Anterior cingulate cortex (tissue), 58 donors: ENCODE measurements at places on chromosomes 4 and X.

- no peak for DNase-seq
These were observed 19.2 kb downstream of the SH3RF1 start for GRCh38 chr4:169251291-169252235.

- no peak for DNase-seq
These were observed 45.0 kb upstream of the IL13RA1 start for GRCh38 chrX:118682258-118683014.

- DNase-seq, result no peak
These were observed 21.3 kb upstream of the PDGFC start for GRCh38 chr4:156992943-156993342.

DNA sequence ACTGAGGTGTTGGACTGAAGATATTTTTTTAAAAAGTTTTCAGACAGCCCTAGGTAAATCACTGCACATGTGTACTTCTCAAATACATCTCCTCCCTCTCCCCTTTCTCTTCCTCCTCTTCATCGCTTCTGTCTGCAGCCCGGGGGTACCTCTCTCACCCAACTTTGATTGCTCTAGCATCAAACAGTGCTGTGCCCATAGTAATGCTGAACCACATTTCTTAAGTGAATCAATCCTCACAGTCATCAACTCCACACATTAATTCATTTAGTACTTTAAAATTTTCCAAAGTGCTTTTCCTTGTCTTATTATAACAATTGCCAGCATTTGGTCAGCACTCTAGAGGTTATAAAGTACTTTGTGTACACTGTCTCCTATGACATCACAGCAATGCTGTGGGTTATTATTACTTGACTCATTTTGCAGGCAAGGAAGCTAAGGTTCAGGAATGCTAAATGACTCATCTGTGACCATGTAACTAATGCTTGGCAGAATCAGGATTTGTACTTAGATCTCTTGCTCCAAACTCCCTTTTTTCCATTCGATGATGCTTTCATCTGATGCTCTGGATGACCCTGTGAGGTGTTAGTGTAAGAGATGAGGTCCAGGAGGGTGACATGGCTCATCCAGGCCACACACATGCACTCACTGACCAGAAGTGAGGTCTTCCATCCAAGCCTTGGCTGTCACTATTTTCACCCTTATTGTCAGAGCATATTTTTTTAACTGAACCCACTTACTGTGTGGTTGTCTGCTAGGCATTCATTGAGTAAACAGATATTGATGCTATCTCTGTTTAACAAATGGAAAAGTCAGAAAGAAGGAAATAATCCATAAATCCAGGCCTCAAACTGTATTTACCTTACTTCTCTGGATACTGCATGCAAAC lies 58.8 kb downstream of the RHOH start:
- DNase-seq, result no peak

GRCh38 chrX:38206542-38206941 lies 14.1 kb downstream of the SRPX start:
- no peak for DNase-seq

GRCh38 chr4:98260047-98260578 lies 1.1 kb upstream of the RAP1GDS1 start:
- DNase-seq, result peak; percentile 44

GRCh38 chr4:53730031-53730805 lies 138.9 kb upstream of the LNX1 start:
- no peak for DNase-seq

DNA sequence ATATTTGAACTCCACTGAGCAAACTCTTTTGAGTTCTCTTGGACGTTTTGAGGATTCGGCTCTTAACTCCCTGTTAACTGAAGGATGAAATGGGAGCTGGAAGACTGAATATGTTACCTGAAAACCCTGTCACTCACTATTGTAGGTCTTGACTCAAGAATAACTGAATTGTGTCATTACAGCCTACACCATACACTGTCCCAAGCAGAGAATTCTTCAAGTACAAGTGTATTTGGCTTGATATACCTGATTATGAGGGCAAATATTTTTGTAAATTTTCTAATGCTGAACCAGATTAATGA lies 276.1 kb downstream of the CFAP299 start:
- no peak for DNase-seq

DNA sequence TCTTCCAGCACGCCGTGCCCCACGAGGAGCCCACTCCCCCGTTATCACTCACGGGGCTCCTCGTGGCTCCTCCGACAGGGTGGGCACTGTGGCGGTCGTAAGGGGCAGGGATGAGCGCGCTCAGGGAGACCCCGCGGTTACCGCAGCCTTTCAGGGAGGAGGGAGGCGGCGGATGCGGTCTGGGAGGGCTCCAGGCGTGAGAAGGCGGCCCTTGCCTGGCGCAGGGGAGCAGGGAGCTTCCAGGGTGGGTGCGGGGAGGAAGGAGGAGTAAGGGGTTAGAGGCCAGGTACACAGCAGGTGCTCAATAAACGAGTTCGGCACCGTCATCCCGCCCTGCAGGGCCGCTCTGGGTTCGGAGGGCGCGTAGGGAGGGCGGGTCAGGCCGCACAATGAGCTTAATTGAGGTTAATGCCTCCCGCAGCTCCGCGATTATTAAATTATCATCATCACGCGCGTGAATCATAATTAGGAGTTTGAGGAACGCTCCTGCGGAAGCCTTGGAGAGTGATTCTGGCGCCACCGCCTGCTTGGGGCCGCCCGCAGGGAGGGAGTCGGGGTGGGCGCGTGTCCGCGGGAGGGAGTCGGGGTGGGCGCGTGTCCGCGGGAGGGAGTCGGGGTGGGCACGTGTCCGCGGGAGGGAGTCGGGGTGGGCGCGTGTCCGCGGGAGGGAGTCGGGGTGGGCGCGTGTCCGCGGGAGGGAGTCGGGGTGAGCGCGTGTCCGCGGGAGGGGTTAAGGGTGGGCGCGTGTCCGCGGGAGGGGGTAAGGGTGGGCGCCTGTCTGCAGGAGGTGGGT lies 7.6 kb upstream of the NKX1-1 start:
- no peak for DNase-seq

DNA sequence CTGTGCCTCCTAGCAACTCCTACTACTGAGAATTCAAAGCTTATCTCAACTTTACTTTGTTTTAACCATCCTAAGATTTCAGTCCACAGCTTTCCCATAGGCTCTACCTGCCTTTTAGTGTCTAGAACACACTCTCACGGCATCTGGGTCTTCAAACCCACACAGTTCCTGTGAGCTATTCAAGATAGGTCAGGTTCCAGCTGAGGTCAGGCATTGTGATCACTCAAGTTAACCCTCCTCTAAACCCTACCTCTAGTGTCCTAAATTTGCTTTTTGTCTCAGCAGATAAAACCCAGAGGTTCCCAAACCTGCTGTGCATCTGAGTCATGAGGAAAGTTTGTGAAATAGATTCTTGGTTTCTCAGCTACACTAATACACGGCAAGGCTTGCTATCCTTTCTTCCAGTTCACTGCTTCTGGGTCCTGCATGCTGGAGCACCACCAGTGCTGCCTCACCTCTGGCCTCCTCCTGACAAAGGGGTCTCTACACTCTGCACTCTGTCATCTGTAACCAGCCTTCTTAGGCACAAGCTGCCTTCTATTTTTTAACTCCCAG lies 324.6 kb upstream of the MAGEB2 start:
- DNase-seq, result no peak

- no peak for DNase-seq
These were observed 133.2 kb downstream of the KDM6A start for GRCh38 chrX:45006002-45006800.

GRCh38 chr4:73902038-73902637 lies 32.9 kb downstream of the CXCL1 start:
- no peak for DNase-seq

DNA sequence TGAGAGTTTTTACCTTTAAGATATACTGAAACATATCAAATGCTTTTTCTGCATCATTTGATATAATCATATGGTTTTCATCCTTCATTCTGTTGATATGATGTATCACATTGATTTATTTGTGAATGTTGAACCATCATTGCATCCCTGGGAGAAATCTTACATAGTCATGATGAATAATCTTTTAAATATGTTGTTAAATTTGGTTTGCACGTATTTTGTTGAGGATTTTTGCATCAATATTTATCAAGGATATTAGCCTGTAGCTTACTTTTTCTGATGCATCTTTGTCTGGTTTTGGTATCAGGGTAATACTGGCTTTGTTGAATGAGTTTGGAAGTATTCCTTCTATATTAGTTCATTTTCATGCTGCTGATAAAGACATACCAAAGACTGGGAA lies 541.4 kb downstream of the TLL1 start:
- no peak for DNase-seq

GRCh38 chr4:32485956-32486355 lies 1765.8 kb downstream of the PCDH7 start:
- peak; percentile 14 for DNase-seq

DNA sequence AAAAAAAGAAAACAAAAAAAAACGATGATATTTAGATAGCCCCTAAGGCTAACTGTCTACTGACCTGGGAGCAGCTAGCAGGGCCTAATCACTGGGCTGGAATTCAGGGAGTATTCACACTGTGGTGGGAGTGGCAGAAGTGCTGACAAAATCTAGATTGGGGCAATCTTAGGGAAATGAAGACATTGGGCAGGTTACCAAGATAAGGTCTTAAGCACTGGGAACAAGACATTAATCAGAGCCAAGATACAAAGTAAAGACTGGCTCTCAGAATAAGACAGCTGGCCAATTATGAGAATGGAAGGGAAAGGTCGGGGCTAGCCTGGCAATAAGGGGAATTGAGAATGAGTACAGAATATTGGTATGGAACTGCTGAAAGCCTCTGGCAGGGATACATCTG lies 100.2 kb upstream of the GRIA3 start:
- no peak for DNase-seq

- DNase-seq, result no peak
These were observed 128.0 kb downstream of the CPE start for GRCh38 chr4:165506849-165507248.

GRCh38 chr4:52846502-52846901 lies 15.6 kb upstream of the RASL11B start:
- DNase-seq, result no peak

DNA sequence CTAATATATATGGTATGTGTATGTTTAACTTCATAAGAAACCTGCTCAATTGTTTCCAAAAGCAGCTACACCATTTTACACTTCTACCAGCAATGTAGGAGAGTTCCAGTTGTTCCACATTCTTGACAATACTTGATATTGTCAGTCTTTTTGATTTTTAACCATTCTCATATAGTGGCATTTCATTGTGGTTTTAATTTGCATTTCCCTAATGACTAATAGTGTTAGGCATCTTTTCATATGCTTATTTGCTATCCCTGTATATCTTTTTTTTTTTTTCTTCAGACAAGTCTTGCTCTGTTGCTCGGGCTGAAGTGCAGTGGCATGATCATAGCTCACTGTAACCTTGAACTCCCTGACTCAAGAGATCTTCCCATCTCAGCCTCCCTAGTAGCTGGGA lies 58.2 kb upstream of the TRIM2 start:
- DNase-seq, result no peak

DNA sequence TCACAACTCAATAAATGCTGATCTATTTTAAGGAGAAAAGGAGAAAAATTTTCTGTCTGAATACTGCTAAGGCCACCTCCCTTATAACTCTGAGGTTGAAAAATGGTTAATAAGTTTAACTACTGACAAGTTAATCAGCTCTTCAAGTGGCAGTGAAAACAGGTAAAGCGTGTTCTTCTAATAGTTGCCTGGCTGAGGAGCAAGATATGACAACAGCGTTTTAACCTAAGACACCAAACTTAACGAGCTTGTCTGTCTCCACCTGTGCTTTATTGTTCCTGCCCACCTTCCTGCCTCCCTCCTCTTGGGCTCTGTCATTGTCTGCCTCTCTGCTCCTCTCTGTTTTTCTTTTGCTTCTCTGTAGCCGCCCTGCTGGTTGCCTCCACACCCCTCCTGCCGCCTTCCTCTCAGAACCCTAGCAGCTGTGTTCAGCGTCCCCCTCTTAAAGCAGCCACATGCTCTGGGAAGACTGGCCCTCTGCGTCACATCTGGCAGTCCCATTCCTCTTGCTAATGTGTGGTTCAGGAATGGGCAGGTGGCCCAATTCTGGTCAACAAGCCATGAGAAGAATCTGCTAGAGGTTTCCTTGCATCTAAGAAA lies 4.3 kb upstream of the TSPAN5 start:
- no peak for DNase-seq

DNA sequence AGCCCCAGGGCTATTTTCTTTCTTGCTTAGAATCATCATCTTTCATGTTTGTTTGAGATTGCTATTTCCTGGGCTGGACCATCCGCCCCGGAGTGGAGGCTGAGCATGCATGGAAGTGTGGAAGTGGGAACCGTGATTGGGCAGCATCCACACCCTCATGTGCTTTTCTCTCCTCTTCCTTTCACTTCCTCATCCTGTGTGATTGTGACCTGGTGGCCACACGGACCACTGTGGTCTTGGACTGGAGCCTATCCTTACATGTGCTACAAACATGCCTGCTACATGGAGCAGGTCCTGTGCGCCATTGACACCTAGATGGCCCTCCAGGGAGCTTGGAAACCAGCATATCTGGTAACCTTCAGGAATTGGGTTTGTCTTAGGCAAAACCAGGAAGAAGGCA lies 175.9 kb upstream of the LCORL start:
- no peak for DNase-seq

- DNase-seq, result no peak
These were observed 273.9 kb downstream of the AFF2 start for GRCh38 chrX:148774276-148774675.

GRCh38 chr4:114694770-114695169 lies 96.2 kb downstream of the UGT8 start:
- no peak for DNase-seq

DNA sequence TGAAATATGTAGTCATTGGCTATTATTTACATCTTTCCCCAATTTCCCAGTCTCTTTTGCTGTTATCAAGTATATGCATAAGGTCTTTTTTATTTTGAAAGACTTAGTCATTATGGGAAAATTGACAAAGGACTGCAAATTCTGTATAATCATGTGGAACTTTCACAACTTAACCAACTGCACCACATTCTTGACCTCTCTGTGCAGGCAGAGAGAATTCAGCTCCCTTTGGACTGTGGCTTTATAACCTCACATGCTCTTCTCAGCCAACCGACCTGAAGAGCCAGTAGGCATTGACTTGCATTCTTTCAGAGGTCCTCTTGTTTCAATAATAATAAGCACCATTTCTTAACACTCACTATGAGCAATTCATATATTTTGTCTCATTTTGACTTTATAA lies 66.9 kb downstream of the ANXA3 start:
- DNase-seq, result no peak
